Right lung (tissue), 10 donors: ENCODE measurements at places on chromosomes 4 and X.

- no peak for DNase-seq
Observed at GRCh38 chr4:24680746-24681448, 96.5 kb upstream of the DHX15 start.

DNA sequence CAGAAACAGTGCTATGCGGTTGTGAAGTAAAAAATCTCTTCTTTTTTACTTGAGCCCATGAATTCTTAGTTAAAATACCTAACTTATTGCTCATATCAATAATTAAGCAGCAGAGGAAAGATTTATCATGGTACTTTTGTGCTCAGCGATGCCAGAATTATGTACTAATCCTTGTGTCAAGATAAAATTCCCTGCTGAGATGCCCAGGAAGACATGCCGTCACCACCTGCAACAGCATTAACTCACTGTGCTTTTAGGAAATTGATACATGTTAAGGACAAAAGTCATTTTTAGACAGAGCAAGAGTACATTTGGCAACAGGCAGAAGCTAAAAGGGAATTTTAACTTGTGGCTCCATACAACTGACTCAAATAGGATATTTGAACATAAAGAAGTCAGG is 138.9 kb downstream of the NPNT start:
- no peak for DNase-seq

GRCh38 chr4:26837993-26838842 is 22.4 kb upstream of the STIM2 start:
- no peak for DNase-seq

- DNase-seq, result no peak
Observed at GRCh38 chrX:21926527-21927278, 13.8 kb upstream of the SMS start.

GRCh38 chr4:152917543-152918395 is 18.4 kb upstream of the FHDC1 start:
- no peak for DNase-seq

GRCh38 chrX:31199840-31200114 is 127.9 kb upstream of the FTHL17 start:
- DNase-seq, result no peak

DNA sequence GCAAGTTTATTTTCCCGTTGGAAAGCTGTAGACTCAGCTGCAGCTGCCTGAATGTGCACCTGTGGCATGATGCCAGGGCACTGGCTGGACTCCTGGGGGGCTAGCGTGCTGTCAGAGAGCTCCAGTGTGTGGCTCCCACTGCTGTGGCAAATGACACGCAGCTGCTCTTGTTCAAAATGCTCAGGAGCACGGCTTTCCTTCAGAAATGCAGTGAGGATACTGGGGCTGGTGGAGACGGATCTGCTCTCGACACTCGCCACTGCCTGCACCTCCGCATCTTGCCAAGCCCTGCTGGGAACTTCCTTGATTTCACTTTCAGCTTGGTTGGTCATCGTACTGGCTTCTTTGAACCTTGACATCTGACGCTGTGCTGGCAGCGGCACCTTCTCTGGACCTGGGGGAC is 58.7 kb downstream of the GPRIN3 start:
- DNase-seq, result no peak

GRCh38 chr4:26899991-26900390 is 39.4 kb downstream of the STIM2 start:
- DNase-seq, result no peak

DNA sequence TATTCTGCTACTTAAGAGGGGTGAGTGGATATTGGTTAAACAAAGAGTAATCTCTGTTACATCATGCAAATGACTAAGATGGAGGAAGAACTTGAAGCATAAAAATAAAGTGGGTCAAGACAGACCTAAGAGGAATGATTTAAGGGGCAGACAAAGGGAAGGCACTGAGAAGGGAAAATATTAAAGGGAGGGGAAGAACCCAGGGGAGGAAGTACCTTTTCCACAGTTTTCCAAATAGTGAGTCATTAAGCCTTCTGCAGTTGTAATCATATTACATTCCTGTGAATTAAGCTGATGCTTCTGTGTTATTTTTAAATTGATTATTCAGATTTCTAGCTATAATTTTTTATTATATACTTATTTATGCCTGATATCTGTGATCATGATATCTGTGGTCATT is 253.3 kb downstream of the CENPC start:
- DNase-seq, result no peak

DNA sequence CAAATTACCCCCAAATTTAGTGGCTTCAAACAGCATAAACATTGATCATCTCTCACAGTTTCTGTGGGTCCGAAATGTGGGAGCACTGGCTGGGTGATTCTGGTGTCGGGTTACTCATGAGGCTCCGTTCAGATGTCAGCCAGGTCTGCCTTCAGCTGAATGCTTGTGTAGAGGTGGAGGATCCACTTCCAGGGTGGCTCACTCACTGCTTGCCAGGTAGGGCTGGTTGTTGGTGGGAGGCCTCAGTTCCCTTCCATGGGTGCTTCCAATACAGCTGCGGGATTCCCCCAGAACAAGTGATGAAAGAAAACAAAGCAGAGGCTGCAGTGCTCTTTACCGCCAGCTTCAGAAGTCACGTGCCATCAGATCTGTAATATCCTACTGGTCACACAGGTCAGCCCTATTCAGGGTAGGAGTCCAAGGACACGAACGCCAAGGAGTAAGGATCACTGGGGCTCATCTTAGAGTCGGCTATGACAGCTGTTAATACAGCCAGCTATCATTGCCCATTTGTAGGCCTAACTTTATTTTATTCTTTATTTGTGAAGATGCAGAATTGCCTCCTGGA is 1.1 kb upstream of the SMIM43 start:
- DNase-seq, result no peak

DNA sequence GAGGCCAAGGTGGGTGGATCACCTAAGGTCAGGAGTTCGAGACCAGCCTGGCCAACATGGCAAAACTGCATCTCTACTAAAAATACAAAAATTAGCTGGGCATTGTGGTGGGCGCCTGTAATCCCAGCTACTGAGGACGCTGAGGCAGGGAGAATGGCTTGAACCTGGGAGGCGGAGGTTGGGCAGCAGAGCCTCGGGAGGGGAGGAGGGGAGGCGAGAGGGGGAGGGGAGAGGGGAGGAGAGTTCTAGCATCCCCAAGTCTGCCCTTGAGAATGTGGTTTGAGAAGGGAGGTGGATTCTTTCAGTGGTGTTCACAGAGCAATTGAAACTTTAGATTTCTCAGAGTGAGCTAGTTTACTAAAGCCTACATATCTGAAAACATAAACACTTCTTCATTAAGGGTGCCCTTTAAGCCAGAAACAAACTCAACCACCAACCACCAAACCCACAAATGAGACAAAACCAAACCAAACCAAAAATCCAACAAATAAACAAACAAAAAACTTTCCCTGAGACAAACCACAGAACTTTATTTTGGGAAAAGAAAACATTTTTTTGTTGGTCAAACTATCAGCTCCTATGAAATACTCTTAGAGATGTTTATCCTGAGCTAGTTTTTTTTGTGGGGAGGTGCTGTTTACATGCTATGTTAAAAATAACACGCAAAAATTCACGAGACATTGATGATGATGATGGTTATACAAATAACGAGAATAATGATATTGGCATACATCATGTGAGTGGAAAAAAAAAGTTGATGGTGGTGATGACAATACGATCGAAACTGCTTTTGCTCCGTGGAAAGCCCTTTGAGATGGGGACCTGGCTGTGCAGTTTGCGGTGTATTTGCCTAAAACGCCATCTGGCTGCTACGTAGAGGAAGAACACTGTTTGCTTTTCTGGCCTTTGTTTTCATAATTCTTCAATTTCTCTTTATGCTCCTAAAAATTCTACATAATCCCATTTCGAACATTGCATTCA is 98.2 kb upstream of the PRKX start:
- no peak for DNase-seq

- no peak for DNase-seq
Observed at GRCh38 chrX:47807548-47807947, 29.2 kb upstream of the ZNF81 start.

DNA sequence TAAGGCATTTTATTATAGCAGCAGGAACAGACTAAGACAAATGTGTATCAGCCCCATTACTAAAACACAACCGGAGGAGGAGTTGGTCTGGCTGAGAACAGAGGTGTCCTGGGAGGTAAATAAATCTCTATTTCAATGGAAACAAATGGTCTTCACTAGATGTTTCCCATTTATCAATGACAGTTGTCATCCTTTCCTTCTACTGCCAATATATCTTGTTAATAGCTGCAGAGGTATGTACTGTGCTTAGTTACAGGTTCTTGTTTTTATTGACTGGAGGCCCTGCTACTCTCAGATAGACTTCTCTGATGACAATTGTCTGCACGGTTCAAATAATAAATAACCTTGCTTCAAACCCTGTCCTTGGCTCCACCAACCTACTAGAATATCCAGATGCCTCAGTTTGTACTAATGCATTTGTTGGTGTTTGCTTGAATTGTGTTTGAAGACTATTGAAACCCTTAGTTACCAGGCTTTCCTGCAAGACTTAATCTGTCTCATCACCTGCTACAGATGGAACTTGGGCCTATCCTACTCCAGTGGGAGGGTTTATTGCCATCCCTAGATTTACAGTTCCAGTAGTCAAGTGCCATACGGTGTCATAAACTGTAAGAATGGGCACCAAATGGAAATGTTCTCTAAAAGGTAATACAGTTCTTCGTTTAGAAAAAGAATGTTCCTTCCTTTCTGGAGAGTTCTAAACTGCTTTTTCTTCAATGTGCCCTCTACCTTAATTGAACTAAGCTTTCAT is 29.8 kb upstream of the HPGDS start:
- DNase-seq, result no peak
